Fibroblast of upper back skin (primary cell): ENCODE measurements at places on chromosomes 6 and 20.

- no peak for DNase-seq
Measured at GRCh38 chr6:169957351-169957963, 206.0 kb downstream of the ERMARD start.

- no peak for DNase-seq
Measured at GRCh38 chr6:127247114-127248096, 19.3 kb upstream of the RNF146 start.

- DNase-seq: no peak
Measured at GRCh38 chr20:536426-537010, 7.1 kb downstream of the CSNK2A1 start.

- no peak for DNase-seq
Measured at GRCh38 chr6:139625081-139625939, 250.9 kb upstream of the CITED2 start.

DNA sequence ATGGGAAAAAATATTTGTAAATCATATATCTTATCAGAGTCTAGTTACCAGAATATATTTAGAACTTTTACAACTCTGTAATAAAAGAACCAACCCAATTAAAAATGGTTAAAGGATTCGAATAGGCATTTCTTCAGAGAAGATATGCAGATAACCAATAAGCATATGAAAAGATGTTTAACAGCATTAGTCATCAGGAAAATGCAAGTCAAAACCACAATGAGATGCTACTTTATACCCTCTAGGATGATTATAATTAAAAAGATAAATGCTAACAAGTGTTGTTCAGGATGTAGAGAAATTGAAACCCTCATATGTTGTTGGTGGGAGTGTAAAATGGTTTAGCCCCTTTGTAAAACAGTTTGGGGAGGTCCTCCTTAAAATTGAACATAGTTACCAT lies 94.1 kb downstream of the LRRC1 start:
- DNase-seq: peak; percentile 41

DNA sequence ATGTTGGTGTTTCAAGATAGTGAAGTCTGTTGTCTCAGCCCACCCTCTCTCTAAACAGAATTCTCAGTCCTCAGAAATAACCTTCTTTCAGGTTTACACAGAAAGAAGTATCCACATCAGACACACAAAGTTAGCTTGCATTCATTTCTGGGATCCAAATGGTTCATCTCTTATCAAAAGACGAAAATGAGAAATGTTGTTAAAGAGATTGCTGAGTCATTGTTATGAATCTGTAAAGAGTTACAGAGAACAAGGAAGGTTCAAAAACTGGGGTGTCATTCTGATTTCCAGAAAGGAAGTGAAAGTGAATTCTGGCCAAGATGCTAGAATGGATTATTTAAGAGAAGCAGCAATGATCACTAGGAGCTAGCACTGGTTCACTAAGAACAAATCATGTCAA lies 90.5 kb upstream of the ATXN1 start:
- DNase-seq: no peak

DNA sequence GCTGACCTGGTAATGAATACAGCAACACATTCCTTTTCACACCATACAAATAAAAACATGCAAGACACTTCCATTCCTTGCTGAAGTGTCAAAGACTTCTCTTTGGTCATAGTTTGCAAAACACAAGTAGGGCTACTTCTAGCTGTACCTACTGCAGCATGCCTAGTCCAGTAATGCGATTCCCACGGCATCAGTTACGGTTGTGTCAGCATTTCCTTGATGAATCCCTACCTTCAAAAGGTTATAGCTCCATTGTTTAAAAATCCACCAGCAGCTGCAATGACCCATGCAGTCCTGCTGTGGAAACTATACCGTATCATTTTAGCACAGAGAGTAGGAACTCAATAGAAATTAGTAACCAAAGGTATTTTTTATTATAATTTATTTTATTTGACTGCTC lies 1371.5 kb downstream of the EPHA7 start:
- DNase-seq: no peak

GRCh38 chr20:64065974-64066343 lies 3.0 kb downstream of the TCEA2 start:
- DNase-seq: peak; percentile 61

DNA sequence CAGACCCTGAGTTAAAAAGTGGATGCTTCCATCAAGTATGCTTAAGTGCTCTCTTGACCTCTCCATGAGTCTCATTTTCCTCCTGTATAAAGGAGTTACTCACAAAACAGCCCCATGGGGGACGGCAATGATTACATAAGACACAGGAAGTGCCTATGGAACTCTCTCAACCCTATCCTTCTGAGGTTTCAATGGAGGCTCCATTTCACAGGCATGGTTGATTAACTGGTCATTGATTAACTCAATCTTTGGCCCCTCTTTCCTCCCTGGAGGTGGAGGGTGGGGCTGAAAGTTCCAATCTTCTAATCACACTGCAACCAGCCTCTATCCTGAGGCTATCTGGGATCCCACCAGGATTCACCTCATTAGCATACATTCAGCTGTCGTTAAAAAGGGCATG lies 29.3 kb downstream of the CST8 start:
- DNase-seq: no peak

- peak; percentile 88 for DNase-seq
Measured at GRCh38 chr20:49729780-49730179, 16.1 kb upstream of the B4GALT5 start.

DNA sequence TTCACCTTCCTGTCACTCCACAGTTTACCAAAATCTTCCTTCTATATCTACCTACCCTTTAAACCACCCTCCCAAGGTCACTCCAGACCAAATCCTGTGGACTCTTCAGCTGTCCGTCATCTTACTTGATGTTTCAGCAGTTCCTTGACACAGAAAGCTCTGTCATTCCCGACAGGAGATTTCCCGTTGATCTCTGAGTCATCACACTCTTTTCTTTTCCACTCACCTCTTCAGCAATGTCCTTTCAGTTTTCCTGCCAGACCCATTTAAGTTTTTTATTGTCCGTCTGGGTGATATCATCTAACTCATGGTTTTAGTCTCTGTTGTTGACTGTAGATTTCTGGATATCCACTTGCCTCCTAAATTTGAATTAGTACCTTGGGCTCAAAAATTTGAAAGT lies 69.9 kb upstream of the SCGN start:
- DNase-seq: no peak

- peak; percentile 83 for DNase-seq
Measured at GRCh38 chr6:134235937-134236751, 81.8 kb downstream of the SGK1 start.
